ENCODE measurements at places on chromosomes 7 and 10. TPM values are rescaled to one million over a fixed set of nuclear protein-coding genes. Genes with fewer than 3 reads are reported as not detected.

Gene HDAC9
- total RNA-seq, result 0.94 TPM

DNA sequence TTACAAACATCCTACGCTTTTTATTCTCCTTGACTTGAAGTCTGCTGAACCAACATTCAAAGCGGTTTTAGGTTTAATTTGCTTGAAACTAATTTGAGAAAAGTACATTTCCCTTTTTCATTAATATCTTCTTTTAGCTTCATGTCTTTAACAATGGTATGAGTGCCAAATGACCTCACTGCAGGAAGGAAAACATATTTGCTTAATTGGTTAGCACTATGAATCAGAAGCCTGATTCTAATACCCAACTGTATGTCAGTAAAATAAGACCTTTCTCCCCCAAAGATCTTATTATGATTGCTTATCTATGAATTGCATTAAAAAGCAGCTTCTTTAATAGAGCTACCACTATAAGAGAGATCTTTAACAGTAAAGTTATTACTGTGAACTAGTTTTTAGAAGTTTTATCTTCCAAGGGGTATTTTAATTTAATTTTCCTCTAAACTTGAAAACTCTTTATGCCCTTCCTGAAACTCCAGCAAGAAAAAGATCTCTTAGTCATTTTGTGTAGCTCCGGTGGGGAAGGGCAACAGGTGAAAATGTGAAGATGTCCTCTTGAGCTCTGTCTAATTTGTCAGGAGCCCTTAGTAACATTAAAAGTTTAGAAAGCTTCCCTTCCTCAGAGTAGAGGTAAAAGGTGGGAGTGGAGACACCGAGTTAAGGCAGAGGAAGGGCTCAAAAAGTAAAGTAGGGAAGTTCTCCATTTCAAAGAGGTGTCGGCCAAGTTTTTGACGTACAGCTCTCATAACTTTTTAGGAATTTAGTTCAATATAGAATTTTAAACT, 6.1 kb downstream of the COL1A2 start:
- no peaks in the 10 kb centered on the region for H3K36me3 ChIP-seq
- no peak overlapping the region for H3K4me3 ChIP-seq
- no peak for DNase-seq
- H3K27ac ChIP-seq, result no peak overlapping the region
- H3K4me1 ChIP-seq, result no peaks in the 10 kb centered on the region

- H3K27ac ChIP-seq, result no peak overlapping the region
- H3K4me1 ChIP-seq, result no peaks in the 10 kb centered on the region
- no peak overlapping the region for H3K4me3 ChIP-seq
- peaks cover 13% of the 10 kb centered on the region for H3K27me3 ChIP-seq
- H3K36me3 ChIP-seq, result no peaks in the 10 kb centered on the region
Measured at GRCh38 chr7:54967377-54967776, 51.4 kb upstream of the EGFR start.

GRCh38 chr7:6496842-6497636, 49.3 kb upstream of the DAGLB start:
- H3K4me1 ChIP-seq, result no peaks in the 10 kb centered on the region
- no peaks in the 10 kb centered on the region for H3K27me3 ChIP-seq
- no peak overlapping the region for H3K4me3 ChIP-seq
- DNase-seq, result no peak
- H3K27ac ChIP-seq, result no peak overlapping the region
- no peaks in the 10 kb centered on the region for H3K36me3 ChIP-seq

GRCh38 chr10:77029777-77030717, 607.6 kb downstream of the KCNMA1 start:
- no peak overlapping the region for H3K4me3 ChIP-seq
- H3K27me3 ChIP-seq, result peaks cover 6% of the 10 kb centered on the region
- DNase-seq, result no peak
- no peaks in the 10 kb centered on the region for H3K36me3 ChIP-seq
- peaks cover 2% of the 10 kb centered on the region for H3K4me1 ChIP-seq

DNA sequence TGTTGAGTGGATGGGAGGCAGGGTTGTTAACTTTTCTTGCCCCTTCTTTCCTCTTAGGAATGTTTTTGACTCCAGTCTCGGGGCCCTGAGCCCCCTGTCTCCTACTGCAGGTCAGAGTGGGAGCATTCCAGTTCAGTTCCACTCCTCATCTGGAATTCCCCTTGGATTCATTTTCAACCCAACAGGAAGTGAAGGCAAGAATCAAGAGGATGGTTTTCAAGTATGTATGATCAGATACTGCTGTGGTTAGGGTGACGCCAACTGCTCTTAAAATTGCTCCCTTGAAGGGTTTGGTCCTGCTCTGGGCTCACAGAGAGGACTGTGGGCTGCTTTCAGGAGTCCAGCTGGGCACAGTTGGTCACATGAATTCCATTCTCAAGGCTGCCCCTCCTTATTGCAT, 22.0 kb downstream of the VWA2 start:
- no peak overlapping the region for H3K27ac ChIP-seq
- no peaks in the 10 kb centered on the region for H3K36me3 ChIP-seq
- H3K27me3 ChIP-seq, result no peaks in the 10 kb centered on the region
- no peak overlapping the region for H3K4me3 ChIP-seq

DNA sequence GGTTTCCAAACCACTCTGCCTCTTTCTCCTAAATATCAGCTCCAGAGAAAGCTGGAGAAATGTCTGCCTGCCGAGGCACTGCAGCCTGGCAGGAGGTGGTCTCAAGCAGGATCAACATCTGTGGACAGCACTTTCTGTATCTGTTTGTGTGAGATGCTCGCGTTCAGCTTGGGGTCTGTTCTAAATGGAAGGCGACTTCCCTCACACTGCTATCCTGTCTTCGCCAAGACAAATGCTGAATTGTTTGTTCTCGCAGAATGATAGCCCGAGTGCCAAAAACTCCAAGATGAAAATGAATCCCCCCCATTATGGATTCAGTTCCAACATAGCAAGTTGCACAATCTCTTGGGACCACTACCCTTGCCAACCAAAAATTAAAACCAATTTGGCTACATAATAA, 72.2 kb upstream of the PALS2 start:
- H3K27ac ChIP-seq, result no peak overlapping the region
- H3K4me1 ChIP-seq, result no peaks in the 10 kb centered on the region
- no peaks in the 10 kb centered on the region for H3K27me3 ChIP-seq

- H3K27ac ChIP-seq, result no peak overlapping the region
- H3K4me3 ChIP-seq, result no peak overlapping the region
- DNase-seq, result no peak
- no peaks in the 10 kb centered on the region for H3K27me3 ChIP-seq
- H3K4me1 ChIP-seq, result peaks cover 17% of the 10 kb centered on the region
- H3K36me3 ChIP-seq, result no peaks in the 10 kb centered on the region
Measured at GRCh38 chr7:16422917-16423316, 1.6 kb upstream of the CRPPA start.
